HEK293T (cell line): ENCODE measurements at places on chromosomes 4 and X.
A peak's percentile ranks its signal among the peaks of the same experiment; 100 is the strongest.

GRCh38 chr4:3297066-3297859 is 4.4 kb downstream of the RGS12 start:
- no peak for DNase-seq

DNA sequence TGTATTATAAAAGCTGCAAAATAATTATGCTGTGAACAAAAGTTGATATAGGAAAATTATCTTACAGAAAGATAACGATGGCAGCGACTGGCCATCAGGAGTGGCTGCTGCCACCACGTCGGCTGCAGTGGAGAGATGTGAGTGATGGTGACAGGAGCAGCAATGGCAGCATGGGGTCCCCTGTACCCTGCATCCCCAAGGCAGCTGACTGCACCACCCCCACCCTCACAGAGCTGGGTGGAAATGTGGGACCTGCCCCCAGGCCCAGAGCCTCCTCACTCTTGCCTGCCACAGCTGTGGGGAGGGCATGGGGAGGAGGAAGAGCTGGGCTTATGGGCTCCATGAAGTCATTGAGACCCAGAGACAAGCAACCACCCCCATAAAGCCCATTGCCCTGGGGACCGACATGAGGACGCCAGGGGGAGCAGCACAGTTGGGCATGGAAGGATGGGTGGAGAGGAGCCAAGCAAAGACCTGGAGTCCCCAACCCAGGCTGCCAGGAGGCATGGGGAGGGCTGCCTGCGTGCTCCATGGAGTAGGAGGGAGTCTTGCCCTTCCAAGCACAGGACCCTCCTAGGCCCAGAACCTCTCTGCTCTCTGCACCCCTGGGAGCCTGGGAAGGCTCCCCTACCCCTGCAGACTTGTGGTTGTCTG is 1090.5 kb downstream of the PCDH18 start:
- DNase-seq: no peak

DNA sequence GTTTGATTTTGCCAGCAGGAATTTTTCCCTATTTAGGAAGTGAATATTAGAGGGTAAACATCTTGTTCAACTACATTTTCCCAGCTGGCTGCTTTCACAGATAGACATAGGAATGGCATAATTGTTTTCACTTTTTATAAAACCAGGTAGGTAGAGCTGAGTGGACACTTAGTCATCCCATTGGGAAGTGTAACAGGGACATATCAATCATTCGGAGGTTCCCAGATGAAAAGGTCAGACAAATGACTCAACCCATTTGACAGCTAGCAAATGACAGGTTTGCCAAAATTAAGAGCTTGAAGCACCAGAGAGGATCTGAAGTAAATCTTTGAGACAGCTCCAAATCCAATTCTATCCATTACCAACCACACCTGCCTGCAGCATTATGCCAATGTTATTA is 205.3 kb downstream of the SLC39A8 start:
- DNase-seq: no peak

DNA sequence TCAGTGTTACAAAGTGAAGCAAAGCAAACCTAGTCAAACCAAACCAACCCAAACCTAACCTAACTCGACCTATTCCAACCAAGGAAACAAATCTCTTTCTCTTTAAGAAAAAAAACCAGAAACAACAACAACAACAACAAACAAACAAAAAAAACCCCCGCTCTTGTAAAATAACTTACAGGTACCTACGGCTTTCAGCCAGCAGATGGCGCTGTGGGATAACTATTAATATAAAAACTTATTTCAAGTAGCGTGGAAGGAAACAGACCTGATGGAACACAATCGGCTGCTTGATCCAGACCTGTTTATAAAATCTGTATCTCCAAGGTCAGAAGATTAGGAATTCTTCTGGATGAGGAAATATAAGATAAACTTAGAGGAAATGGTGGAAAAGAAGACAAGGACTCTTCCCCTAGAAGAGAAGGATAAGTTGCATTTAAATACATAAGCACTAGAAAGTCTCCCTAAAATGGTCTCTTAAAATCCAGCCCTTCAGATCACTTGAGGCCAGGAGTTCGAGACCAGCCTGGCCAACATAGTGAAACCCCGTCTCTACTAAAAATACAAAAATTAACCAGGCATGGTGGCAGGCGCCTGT is 34.4 kb upstream of the CDKL5 start:
- peak; percentile 50 for DNase-seq

GRCh38 chr4:167233685-167234315 is 494 bp downstream of the SPOCK3 start:
- DNase-seq: peak; percentile 12

DNA sequence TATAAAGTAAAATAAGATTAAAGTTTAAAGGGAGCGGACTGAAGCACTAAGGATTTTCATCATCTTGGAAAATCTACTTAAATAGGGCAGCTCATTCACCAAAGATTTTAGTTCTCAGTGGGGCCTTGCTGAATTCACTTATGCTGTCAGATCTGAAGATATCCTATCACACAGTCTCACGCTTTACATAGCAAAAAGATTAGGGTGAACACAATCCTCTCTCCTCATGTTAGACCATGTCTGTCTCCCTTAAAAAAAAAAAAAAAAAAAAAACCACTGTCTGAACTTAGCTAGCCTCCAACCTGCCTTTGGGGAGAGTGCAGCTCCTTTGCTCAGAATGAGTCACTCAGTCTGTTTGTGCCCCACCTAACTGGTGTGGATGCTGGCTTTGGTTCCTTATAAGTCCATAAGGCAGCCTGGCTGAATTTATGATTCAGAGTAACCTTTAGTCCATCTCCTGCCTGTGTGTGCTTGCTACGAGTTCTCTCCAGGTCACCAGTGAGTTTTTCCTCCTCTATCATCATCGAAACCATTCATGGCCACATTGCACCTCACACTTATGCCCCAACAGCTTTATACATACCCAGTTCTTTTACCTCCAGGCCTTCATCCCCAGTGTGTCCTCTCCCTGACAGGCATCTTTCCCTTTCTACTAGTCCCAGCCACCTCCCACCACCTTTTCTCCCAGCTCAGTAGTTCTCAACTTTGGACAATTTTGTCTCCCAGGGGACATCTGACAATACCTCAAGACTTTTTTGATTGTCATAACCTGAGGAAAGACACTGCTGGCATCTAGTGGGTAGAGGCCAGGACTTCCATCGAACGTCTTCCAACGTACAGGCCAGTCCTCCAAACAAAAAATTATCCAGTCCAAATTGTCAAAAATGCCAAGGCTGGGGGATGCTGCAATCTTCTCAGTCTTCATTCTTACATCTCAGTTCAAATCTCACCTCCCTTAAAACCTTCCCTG is 220.7 kb upstream of the EMCN start:
- DNase-seq: no peak

DNA sequence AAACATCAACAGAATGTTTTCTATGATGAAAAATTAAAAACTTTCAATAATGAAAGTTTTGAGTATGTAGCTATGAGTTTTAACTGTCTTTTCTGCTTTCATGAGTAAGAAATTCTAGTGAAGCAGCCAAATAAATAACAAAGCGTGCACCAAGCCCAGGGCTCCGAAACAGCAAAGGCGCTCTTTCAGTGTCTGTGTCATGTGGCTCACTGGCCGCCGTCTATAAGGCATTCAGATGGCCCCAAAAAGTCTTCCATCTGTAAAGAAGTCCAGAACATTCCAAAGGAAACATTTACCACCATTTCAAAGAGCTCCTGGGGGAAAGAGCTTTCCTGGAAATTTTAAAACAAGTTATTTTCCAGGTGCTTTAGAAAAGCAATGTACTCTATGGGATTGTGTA is 139.9 kb downstream of the AFAP1 start:
- DNase-seq: no peak

DNA sequence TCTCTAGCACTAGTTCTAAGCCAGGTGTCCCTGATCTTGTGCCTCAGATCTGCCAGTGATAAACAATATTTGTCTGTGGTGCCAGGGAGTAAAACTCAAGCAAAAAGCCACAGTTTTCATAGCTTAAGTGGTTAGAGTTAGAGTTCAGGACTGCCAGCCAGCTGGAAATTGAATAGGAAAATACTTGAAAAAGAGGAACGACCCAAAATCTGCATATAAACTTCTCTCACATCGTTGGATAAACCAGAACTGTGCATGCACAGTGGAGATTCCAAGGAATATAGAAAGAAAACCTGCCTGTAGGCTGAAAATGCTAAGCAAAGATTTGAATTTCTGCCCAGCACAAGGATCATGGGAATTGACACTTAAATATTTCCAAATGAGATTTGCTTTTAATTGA is 35.0 kb upstream of the GNPDA2 start:
- DNase-seq: no peak

GRCh38 chrX:154090731-154091130 is 6.8 kb downstream of the MECP2 start:
- no peak for DNase-seq

DNA sequence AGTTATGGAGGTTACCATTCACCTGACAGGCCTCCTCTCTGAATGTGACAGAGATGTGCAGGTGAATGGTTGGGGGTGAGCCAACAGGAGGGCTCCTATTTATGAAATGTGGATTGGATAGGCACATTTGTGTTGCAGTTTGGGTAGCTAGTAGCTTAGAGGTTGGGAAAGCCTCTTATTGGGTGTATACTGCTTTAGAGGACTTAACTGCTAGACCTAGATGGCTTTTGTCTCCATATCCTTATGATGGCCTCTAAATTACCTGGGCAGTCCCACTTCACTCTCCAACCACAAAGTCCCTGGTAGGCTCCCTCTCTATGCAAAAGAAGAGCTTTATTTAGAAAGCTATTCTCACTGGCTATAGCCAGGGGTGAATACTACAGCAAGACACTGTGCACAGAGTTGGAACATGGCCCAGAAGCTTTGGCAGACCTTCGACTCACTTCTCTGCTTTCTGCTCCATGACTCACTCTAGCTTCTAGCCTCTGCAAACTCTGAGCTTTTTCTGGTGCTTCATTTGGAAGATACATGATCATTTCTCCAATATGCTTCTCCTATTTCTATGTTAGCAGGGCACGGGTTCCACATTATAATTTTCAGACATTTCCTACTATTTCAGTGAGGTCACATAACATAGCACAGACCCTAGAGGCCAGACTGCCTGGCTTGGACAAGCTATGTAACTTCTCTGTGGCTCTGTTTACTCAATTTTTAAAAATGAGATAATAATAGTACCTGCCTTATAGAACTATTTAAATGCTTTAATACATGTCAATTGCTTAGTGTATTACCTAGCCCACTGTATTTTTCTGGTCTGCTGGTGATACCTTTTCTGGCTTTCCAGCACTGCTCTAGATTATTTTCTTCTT is 6.0 kb upstream of the VGLL1 start:
- no peak for DNase-seq

DNA sequence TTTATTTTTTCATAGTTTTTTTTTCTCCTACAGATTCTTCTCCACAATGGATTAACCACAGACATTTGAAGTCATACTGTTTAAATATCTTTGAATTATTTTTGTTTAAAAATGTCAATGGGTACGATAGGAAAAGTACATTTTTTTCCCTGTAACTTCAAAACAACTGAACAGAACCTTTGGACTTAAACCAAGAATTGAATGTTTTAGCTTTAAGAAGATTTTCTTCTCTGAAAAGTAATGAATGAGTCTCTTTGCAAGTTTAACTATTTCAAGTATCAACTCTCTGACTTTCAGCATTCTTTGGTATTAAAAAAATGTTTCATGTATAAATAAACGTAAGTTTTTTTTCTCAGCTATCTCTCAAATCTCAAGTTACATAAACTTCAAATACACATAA is 364.3 kb downstream of the FBXO8 start:
- DNase-seq: no peak

DNA sequence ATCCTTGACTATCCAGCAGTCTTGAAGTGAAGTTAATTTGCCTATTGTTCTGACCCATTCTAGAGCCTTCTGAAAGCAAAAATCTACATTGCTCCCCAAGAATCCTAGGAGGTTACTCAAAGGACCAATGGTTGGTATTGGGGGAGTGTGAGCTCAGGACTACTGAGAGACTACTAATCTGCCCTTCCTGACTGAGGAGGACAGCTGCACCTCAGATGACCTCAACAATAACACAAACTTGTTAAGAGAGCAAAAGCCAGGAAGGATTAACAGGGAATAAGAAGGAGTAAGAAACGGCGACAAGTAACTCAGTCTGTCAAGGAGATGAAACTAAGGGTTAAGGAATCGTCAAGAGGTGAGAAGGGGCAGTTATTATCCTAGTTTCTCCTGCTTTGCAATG is 43.4 kb downstream of the IDS start:
- no peak for DNase-seq

GRCh38 chr4:39043058-39043860 is 11.1 kb upstream of the TMEM156 start:
- DNase-seq: no peak
